SW 1271 (cell line): ENCODE measurements at places on chromosomes 2 and 18.

GRCh38 chr2:43945439-43945838, 50.4 kb downstream of the LRPPRC start:
- no peak for DNase-seq

- no peak for DNase-seq
Measured at GRCh38 chr2:85341269-85342029, 12.9 kb downstream of the RETSAT start.

- no peak for DNase-seq
Measured at GRCh38 chr2:176552501-176553135, 283.4 kb downstream of the MTX2 start.

DNA sequence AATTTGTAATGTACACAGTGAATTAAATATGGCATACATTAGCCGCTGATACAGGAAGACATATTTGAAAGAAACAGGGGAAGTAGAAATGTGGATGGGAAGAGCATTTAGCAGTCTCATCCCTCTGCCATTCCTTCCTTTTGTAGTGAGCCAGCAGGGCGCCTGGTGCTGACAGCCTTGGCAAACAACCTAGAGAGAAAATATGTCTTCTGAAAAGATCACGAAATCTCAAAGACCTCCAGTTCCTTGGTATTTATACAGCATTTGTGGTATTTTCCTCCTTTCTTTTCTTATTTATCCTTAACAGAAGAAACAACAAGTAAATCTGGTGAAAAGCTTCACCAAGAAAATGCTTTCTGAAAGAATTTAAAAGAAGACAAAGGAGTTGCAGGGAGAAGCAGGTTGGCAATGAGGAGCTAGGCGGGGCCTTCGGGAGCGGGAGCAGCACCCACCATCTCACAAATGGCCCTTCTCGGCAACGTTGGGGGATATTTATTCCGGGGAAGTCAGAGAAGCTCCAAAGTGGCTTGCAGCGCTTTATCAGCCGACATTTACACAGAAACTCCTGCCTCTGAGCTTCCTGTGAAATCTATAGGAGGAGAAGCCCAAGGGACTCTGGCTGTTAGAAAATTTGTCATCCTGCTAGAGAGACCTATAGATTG, 406.1 kb upstream of the NRP2 start:
- no peak for DNase-seq

DNA sequence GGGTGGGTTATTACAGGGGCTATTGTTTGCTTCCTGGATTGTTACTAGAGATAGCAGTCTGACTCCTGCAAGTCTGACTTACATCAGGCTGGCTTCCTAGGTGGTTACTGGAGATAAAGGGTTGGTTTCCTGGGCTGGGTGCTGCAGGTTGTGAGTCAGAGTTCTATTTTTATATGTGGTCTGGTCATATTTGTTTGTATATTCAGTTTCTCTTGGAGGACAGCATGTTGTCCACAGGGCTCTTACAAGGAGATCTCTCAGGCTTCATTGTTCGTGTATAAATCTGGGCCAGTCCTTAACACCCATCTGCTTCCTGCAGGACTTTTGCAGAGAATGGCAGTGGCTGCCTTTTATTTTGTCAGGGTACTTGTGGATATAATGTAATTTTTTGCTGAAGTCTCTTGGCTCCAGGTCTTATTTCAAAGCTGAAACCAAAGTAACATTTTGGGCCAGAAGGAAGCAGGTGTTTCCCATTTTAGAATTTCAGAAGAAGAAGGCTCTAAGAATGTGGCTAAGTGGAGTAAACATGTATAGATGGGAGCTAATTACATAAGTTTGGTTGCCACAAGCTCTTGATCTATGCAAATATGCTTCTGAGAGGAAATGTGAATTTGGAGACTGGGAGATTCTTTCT, 65.9 kb upstream of the SLC16A14 start:
- peak; percentile 22 for DNase-seq

DNA sequence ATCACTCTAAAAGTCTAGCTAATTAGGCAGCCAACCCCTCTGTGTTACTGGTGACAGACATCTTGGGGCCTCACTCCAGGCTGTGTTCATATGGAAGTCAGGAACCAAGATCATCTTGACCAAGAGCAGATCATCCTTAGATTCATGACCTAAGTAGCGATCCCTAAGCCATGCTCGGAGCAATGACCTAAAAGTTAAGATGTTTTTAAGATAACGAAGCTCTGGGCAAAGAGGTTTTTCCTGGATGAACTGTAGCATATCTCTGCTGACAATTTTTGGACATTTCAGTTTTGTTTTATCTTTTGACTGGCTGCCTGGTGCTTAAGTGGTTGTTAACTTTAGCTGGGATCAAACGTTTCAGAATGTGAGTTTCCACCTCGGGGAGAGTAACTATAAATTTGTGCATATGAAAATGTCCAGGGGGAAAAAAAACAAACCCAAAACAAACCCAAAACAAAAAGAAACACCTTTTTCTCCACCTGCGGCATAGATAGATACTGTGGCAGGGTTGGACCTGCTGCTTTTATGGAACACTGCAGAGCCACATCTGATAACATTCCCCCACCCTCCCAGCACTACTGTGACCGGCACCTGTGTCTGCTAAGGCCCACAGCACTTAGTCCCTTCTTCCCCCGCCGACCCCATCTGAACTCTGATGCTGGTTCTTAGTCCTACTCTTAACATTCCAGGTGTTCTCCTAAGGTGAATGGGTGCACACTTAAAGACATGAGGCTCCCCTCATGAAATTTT, 45.5 kb downstream of the EPAS1 start:
- no peak for DNase-seq

GRCh38 chr2:33521791-33522281, 45.4 kb downstream of the RASGRP3 start:
- DNase-seq: no peak

DNA sequence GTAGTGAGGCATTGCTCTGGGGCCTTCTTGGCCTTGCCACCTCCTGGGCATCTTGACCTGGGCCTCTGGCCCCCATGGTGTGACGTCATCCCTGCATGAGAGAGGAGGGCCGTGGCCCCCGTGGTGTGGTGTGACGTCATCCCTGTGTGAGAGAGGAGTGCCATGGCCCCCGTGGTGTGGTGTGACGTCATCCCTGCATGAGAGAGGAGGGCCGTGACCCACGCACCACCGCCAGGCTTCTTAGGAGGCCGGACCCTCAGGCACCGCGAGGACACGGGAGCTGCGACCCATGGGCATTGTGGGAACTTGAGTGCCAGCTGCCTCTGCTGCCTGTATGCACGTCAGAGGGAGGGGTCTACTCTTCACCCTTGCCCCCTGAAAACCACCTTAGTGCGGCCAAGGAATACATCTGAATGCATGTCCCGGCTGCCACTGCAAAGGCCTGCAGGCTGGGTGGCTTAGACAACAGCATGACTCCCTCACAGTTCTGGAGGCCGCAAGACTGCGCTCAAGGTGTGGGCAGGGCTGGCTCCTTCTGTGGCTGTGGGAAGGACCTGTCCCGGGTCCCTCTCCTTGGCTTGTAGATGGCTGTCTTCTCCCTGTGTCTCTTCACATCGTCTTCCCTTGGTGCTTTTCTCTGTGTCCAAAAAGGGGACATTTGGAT, 20.8 kb upstream of the OTOS start:
- no peak for DNase-seq

- DNase-seq: no peak
Measured at GRCh38 chr2:224666951-224667553, 49.1 kb downstream of the CCDC195 start.

GRCh38 chr2:194105358-194105757, 1551.7 kb upstream of the SLC39A10 start:
- DNase-seq: no peak

DNA sequence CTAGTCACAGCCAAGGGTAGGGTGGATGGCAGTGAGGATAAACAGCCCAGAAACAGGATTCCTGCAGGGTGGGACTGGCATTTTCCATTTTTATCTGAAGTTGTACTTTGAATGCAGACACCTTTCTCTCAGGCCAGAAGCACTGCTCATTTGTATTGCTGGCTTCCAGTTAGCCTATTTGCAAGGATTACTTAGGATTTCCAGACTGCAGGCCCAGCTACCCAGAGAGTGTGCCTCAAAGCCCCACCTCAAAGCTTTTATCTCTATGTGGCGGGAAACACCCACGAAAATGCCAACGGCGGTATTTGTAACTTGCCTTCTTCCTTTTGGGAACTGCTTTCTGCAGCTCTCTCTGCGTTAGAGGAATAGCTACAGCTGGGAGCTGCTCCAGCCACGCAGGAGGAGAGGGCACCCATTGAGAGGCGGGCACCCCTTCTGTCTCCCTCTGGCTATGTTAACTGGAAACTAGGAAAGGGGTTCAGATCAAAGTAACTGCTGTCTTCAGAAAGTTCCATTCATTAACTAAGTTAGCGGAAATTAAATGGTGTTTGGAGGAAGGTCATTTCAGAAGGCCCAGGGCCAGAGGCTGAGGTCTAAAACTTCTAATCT, 144.9 kb downstream of the TGIF1 start:
- no peak for DNase-seq

DNA sequence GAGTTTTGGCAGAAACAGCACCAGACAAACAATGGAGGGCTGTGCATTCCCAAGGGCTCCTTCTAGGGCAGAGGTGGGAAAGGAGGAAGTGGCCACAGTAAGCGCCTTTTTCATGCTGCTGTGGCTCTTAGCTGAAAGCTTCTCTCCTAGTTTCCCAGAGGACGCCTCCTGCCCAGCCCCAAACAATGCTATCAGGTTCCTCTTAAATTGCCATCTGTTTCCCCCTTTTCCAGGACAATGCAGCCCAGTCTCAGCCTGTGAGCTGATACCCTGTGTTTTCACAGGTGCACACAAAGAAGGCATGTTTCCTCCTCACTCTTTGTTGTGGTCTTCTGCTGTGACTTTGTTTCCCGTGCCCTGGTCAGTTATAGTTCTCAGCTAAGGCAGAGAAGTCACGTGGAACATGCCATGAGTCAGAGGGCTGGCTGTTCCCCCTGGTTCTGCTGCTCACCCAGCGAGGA, 5.4 kb upstream of the FAM124B start:
- no peak for DNase-seq

DNA sequence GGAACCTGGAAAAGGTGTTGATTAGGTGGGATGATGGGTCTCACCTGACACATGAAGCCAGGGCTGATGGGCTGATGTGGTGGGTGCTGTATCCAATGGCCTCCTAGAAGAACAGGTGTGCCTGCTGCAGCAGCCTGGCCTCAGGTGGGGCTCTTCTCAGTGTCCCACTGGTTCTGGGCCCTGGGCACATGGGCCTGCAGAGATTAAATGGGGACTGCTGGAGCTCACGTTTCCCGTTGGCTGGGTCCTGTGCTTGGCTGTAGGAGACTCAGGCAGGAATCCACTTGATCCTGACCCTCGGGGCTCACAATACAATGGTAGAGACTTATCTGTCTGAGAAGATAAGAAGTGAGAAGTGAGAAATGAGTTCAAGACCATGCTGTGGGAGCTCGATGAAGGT, 170.9 kb downstream of the KCNS3 start:
- DNase-seq: no peak

- DNase-seq: no peak
Measured at GRCh38 chr2:14635391-14635871, 2.9 kb downstream of the LRATD1 start.

DNA sequence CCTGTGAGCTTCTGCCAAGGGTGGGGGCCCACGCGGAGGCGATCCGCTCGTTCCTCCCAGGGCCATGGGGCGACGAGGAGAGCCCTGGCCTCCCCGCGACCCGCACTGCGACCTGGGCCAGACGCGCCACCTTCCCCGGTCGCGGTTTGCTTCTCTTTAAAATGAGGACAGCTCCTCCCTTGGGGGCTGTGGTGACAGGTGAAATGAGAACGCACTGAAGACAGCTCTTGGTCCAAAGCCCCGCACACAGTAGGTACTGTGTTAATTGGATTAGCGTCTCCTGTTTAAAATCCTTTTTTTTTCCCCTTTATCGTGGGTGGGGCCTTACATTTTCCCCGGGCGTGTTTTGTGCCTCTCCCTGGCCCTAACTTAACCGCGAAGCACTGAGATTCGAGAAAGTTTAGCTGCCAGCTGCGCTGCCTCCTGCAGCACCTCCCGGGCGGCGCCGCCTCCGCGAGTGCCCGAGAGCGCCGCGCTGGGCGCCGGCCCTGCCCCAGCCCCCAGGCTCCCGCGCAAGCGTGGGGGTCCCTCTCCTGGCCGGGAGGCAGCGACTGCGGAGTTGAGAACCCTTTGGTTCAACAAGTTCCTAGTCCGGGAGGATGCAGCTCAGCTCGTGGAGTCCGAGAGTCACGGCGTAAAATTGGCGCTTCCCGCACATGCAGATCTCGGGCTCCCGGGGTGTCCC, 1.1 kb downstream of the HPCAL1 start:
- DNase-seq: peak; percentile 39

GRCh38 chr2:143229952-143230351, 100.7 kb downstream of the ARHGAP15 start:
- no peak for DNase-seq

DNA sequence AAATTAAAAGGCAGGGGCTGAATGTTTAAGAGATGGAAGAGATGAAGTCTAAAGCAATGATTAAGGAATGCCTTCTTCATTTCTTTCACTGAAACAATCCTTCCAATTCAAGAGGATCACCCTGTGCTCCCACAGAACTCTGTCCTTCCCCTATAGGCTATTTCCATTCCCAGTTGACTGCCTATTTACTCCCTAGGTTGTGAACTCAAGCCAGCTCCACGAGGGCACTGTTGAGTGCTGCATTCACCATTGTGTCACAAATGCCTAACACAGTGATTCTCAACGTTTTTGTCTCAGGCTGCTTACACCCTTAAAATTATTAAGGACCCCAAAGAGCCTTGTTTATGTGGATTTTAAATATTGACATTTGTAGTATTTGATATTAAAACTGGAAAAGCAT, 112.4 kb downstream of the AOX1 start:
- DNase-seq: no peak

- DNase-seq: no peak
Measured at GRCh38 chr2:81987370-81987769, 1682.8 kb upstream of the LRRTM1 start.

GRCh38 chr2:132953771-132954170, 283.8 kb upstream of the LYPD1 start:
- DNase-seq: no peak

GRCh38 chr2:182594286-182594685, 121.8 kb upstream of the DNAJC10 start:
- no peak for DNase-seq

DNA sequence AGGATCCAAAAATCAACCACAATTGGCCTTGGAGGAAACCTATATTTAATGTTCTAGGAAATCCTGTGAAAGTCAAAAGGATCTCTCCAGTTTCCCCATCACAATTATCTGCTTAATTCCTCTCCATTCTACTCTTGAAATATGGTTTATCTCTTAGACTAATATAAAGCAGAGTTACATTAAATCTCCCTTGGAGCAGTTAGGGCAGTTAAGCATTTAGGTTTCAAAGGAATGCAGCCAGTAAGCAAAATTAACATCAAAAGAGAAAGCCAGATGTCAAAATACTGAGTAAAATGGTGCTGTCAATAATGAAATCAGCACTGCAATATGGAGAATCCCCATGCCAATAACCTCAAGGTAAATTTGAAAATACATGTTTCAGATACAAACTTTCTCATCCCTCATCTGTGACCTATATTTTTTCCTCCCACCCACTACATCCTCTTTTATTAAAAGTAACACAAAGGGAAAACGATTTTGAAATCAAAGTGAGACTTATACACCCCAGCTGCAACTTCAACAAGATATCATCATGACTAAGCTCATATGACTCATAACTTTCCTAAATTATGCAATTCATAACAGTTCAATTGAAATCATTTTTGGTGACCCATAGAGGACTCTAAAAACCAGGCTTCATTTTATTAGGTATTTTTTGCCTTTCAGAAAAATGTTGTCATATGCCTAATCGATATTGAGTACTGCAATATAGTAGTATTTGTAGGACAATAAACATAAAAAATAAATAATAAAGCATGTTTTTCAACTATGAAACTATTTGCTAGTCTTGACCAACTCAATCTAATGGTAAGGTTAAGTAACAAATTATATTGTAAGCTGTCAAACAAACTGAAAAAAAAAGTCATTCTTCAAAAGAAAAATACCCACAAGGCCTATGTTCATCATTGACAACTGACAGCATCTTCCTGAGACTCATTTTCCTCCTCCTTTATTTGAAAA, 3.1 kb downstream of the ADAM17 start:
- peak; percentile 82 for DNase-seq
